ENCODE measurements at places on chromosomes 7 and 10. TPM values are rescaled to one million over a fixed set of nuclear protein-coding genes. Genes with fewer than 3 reads are reported as not detected.

DNA sequence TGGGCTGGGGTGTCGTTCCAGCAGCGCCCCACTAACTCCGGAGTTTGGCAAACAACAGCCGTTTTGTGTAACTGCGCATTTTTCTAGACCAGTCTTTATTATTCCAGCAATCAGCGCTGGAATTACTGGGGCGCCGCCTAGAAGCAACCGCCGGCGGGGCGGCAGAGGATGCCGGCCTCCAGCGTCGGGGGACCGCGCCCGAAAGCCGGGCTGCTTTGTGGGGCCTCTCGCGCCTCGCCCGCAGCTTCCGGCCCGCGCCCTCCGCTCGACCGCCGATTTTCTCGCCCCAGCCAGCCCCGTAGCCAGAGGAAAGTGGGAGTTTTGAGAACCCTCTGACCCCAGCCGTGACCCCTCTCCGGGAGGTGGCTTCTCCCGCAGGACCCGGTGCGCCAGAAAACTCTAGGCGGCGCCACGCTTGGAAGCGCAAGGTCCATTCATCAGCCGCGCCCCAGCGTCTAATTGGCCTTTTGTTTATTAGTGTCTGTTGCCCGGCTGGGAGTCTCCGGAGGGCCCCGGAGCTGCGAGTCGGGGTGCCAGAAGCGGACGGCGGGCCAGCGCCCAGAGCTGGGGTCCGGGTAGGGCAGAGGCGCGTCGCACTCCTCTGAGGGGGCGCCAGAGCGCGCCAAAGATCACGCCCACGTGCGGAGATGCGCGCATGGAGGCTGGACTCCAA, 10.7 kb downstream of the EMX2 start:
- DNase-seq, result no peak

GRCh38 chr10:98186681-98187080, 52.2 kb downstream of the R3HCC1L start:
- DNase-seq, result peak; percentile 6

DNA sequence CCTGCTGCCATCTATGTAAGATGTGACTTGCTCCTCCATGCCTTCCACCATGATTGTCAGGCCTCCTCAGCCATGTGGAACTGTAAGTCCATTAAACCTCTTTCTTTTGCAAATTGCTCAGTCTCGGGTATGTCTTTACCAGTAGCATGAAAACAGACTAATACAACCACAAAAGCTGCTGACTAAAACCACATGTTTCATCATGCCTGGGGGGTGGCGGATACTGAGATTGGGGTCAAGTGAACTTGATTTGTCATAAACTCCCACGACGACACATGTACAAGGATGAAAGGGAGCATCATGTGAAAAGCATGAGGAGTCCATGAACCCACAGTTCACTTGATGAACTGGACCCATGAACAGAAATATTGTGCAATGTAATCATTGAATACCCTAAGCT, 134.9 kb upstream of the ANK3 start:
- DNase-seq, result peak; percentile 20

DNA sequence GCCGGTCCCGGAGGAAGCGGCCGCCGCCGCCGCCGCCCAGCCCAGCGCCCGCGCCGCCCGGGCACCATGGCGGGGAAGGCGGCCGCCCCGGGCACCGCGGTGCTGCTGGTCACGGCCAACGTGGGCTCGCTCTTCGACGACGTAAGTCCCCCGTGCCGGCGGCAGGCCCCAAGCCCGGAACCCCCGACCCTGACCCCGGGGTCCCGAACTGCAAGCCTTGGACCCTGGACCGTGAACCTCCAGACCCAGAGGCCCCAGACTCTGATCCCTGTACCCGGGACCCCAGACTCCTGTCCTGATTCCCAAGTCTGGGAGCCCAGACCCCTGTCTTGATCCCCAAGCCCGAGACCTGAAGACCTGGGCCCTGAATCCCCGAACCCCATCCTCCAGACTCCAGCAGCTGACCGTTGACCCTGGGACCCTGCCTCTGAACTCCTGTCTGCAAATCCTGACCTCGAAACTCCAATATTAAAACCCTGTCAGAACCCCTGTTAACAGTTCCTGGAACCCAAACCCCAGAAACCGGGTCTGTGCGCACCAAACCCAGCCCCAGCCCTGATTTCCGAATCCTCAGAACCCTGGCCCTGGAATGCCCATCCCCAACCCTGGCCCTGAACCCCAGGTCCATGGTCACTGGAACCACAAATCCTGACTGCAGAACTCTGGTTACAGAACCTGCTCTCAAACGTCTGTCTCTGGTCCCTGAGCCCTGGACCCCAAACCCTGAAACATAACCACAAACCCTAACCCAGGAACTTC, 623 bp downstream of the INPP5A start:
- no peak for DNase-seq

ACTR3C gene
- 0.36 TPM for polyA plus RNA-seq

ZFYVE27 gene
- 13.5 TPM for polyA plus RNA-seq

DNA sequence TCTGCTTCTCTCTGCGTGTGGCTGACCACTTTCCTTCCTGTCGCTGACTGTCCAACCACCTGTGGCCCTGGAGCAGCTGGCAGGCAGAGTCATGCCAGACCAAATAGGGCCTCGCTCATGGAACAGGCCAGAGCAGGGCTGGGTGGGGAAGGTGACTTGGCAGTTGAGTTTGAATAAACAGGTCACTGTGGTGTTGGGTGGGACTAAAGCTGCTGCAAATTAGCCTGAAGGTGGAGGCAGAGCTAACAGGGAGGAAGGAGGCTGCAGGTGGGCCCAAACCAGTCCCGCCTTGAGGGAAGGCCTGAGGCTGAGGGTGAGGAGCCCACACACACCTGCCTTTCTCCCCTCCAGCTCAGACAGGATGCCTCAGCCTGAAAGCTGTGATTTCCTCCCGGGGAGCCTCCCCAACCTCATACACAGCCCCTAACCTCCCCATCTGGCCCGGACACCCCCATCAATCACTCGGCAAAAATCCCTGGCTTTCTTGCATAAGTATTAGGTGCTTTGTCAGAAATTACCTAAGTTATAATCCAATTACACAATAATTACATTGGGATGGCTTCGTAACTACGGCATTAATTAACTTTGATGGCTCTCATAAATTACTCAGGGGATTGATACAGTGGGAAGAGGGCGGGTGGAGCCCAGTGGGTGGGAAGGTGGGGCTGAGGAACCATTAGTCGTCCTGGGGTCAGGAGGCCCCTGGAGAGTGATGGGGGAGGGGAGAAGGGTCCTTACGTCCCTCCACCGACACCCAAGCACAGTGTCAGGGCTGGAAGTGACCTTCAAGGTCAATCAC, 97.7 kb upstream of the PCBD1 start:
- no peak for DNase-seq

Measured in AG04450 (cell line).